ENCODE measurements at places on chromosomes 4 and X. TPM values are rescaled to one million over a fixed set of nuclear protein-coding genes. Genes with fewer than 3 reads are reported as not detected.
A peak's percentile ranks its signal among the peaks of the same experiment; 100 is the strongest.

SLC34A2 gene
- total RNA-seq: not detected

GRCh38 chr4:90883519-90883918 lies 756.3 kb downstream of the CCSER1 start:
- DNase-seq: no peak

- no peak for DNase-seq
Measured at GRCh38 chr4:46730075-46730474, 179.0 kb downstream of the COX7B2 start.

DNA sequence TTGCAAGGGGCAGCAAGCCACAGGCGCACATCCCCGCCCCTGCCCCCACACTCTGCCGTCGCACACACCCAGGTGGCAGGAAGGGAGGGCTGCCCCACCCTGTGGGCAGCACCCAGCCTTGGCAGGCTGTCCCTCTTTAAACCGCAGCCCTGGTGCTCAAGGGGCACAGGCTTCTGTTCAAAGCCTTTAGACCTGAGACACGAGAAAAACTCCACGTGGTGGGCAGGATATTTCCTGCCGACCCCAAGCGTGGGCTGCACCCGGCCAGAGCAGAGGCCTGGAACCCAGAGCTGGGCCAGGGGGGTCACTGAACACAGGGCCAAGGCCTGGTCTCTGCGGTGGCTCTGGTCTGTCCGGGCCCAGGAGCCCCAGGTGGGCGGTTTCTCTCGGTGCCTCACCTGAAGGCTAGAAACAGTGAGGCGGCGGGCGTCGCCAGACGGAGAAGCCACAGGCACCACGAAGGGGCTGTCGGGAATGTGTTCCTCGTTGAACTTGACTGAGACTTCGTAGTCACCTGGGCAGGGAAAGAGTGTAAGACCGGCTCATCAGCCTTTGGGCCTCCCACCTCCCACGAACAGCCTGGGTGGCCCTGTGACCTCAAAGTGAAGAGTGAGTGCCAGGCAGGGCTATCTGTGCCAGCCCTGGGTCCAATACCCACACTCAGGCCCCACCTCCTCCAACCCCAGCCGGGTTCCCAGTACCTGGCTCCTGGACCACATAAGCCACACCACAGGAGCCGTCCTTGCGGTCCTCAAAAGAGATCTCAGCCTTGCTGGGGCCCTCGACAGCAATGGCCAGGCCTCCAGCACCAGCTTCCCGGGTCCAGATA lies 23.0 kb downstream of the FLNA start:
- no peak for DNase-seq

- no peak for DNase-seq
Measured at GRCh38 chrX:2283111-2283859, 217.5 kb downstream of the DHRSX start.

- no peak for DNase-seq
Measured at GRCh38 chrX:40084471-40085101, 13.2 kb downstream of the BCOR start.

STBD1 gene
- total RNA-seq: 2.2 TPM

FGG gene
- total RNA-seq: not detected

CENPVL1 gene
- not detected for total RNA-seq

TCEAL1 gene
- total RNA-seq: 15.0 TPM

- DNase-seq: peak; percentile 31
Measured at GRCh38 chrX:133670383-133670782, 255.1 kb upstream of the GPC4 start.

DNA sequence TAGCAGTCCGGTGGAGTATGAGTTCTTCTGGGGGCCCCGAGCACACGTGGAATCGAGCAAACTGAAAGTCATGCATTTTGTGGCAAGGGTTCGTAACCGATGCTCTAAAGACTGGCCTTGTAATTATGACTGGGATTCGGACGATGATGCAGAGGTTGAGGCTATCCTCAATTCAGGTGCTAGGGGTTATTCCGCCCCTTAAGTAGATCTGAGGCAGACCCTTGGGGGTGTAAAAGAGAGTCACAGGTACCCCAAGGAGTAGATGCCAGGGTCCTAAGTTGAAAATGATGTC lies 852 bp downstream of the MAGEH1 start:
- no peak for DNase-seq

SSX4B gene
- not detected for total RNA-seq

- no peak for DNase-seq
Measured at GRCh38 chr4:7233006-7233580, 40.8 kb downstream of the SORCS2 start.

PNPLA4 gene
- total RNA-seq: 10.6 TPM

DNA sequence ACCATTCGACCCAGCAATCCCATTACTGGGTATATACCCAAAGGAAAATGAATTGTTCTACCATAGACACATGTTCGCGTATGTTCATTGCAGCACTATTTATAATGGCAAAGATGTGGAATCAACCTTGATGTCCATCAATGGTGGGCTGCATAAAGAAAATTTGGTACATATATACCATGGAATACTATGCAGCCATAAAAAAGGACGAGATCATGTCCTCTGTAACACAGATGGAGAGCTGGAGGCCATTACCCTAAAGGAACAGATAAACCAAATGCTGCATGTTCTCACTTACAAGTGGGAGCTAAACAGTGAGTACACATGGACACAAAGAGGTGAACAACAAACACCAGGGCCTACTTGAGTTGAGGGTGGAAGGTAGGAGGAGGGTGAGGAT lies 45.1 kb downstream of the SCML2 start:
- DNase-seq: no peak

GRCh38 chrX:105752338-105752956 lies 69.9 kb upstream of the NRK start:
- DNase-seq: no peak

- DNase-seq: no peak
Measured at GRCh38 chrX:11528623-11529022, 137.1 kb downstream of the ARHGAP6 start.

GRCh38 chr4:5758741-5759140 lies 47.7 kb downstream of the EVC start:
- DNase-seq: peak; percentile 99

GRCh38 chr4:183303301-183303700 lies 16.8 kb downstream of the CLDN22 start:
- DNase-seq: no peak

- no peak for DNase-seq
Measured at GRCh38 chr4:122232633-122233032, 80.5 kb downstream of the BLTP1 start.

PRSS12 gene
- 62.2 TPM for total RNA-seq

DNA sequence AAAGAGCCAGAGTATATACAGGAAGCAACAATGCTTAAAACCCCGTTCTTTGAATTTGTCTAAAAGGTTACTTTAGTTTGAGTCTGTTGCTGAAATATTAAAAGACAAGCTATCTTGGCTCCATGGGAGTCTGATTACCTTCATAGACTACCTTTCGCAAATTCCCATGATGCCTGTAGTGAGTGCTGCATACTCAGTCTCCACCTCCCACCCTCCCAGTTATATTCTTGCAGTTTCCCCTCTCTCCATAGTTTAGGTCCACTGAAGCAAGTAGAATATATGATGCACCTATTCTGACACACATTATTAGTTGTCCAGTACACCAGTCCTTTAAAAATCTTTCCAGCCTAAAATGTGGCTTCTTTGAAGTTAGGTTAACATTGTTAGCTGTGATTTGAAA lies 2.4 kb downstream of the CNKSR2 start:
- no peak for DNase-seq

RAB9B gene
- 0.90 TPM for total RNA-seq

DNA sequence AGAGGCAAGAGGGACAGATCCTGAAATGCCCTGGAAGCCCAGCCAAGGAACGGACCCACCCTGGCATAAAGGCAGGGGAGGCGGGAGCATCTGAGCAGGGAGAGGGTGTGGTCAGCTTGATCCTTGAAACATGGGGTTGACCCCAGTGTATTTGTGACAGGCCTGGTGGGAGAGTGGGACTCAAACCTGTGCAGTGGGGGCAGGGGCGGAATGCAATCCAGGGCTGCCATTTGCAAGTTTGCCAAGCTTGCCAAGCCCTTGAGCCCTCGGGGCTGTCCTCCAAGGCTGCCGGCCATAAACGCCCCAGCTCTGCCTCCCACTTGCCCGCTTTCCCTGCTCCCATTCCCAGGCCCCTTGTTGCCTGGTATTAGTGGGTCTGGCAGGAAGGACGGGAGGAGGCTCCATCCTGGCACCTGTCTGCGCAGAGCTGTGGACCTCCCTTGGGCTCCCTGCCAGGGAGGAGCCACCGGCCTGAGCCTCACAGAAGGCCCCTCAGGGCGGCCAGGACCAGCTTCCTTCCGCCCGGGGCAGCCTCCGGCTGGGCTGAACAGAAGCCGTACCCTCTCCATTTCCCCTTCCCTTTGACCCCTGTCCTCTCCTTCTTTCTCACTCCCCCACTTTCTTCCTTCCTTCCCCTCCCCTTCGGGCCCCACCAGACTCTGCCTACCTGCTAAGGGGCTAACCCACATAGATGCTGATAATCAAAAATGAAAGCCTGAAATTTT lies 661 bp downstream of the S100P start:
- no peak for DNase-seq

DNA sequence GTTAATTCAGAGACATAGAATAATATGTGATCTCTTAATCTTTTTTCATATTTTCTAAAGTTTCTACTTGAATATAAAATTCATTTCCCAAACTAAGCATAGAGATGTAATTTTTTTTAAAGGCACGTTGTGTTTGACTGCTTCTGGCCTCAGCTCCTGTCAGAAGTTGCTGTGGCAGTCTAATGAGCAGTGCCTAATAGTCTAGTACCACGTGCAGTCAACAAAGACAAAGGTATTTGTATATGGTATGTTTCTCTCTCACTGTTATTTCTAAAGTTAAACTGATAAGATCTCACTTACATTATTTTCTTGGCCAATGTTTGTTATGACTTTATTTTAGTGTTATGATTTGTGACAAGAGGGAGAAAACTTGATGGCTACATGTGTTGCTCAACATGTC lies 48.6 kb upstream of the MCUB start:
- DNase-seq: no peak

GATA1 gene
- not detected for total RNA-seq

GRCh38 chrX:11196476-11196875 lies 85.3 kb downstream of the HCCS start:
- DNase-seq: no peak

DNA sequence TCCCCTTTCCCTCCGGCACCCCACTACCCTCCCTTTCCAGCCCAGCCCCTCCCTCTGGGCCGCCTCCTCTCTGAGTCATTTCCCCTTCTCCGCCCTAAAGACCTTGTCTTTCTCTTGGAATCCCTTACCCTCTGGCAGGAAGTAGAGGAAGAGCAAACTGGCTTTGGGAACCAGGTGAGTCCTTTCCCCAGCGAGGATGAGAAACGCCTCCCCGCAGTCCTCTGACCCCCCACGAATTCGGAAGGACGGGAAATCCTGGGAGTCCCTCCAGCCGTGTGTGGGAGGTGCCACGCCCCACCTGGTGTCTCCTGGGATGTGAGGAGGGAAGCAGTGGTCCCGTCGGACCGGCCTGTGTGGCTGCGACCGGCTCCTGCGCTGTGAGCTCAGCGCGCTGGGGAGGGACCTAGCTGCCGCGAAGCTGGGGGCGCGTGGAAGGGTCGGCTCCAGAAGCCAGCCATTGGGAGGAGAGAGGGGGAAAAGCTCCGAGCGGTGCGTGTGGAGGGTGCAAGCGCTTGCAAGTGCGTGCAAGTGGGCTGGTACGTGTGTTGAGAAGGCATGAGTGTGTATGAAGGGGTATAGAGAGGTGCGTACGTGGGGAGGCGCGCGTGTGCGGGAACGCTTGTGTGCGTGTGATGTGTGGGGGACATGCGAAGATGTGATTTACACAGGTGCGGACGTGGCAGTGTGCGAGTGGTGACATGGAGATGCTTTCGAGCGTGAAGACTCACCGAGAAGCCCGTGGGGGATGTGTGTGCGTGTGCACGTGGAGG lies 46.3 kb downstream of the TEX13B start:
- no peak for DNase-seq

DNA sequence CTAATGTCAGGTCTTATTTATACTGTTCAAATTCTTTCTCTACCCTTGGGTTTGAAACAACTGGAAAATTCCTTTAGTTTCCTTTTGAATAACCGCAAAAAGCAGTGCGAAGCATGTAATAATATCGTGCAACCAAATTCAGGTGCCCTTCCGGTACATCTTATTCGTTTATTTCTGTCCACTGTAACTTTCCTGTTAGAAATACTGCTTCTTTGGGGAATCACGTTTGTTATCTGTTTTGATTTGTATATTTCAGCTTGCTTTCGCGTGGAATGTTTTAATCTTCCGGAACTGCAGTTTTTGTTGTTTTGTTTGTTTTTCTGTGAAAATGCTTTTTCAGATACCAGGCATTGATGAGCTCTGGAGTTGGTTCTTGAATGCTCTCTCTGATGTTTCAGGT lies 85.7 kb upstream of the HPRT1 start:
- no peak for DNase-seq

UGT2B17 gene
- total RNA-seq: not detected

- DNase-seq: no peak
Measured at GRCh38 chrX:1870421-1870820, 255.6 kb downstream of the ASMT start.

GRCh38 chr4:42302348-42302747 lies 94.9 kb upstream of the SHISA3 start:
- DNase-seq: peak; percentile 9

ANAPC10 gene
- 22.4 TPM for total RNA-seq
